ENCODE measurements at places on chromosomes 5 and 9.

- DNase-seq = no peak
Observed at GRCh38 chr9:27377811-27378456, 81.0 kb upstream of the EQTN start.

- no peak for DNase-seq
Observed at GRCh38 chr5:175842951-175843793, 28.2 kb upstream of the CPLX2 start.

DNA sequence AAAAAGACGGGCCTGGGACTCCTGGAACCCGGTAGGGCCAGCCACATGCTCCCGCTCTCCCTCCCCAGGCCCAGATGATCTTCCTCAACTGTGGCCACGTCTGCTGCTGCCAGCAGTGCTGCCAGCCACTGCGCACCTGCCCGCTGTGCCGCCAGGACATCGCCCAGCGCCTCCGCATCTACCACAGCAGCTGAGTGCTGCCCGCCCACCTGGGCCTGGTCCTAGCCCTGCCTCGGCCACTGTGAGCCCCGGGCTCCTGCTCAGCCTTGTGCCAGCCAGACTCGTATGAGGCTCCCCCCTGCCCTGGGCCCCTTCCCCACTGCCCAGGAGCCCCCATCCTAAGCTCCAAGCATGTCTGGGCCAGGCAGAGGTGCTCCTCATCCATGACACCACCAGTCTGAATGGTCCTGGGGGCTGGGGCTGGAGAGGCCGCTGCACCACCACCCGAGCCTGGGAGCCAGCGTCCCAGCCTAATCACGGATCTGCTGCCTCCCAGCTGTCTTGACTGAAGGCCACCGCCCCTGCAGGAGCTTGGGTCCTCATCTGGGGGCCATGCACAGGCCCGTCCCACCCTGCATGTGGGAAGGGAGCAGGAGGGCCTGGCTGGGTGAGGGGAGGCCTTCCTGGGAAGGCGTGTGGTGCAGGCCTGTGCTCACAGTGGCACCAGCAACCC is 51.5 kb downstream of the LRSAM1 start:
- DNase-seq = no peak

- DNase-seq = no peak
Observed at GRCh38 chr5:172151661-172152210, 36.3 kb downstream of the STK10 start.

DNA sequence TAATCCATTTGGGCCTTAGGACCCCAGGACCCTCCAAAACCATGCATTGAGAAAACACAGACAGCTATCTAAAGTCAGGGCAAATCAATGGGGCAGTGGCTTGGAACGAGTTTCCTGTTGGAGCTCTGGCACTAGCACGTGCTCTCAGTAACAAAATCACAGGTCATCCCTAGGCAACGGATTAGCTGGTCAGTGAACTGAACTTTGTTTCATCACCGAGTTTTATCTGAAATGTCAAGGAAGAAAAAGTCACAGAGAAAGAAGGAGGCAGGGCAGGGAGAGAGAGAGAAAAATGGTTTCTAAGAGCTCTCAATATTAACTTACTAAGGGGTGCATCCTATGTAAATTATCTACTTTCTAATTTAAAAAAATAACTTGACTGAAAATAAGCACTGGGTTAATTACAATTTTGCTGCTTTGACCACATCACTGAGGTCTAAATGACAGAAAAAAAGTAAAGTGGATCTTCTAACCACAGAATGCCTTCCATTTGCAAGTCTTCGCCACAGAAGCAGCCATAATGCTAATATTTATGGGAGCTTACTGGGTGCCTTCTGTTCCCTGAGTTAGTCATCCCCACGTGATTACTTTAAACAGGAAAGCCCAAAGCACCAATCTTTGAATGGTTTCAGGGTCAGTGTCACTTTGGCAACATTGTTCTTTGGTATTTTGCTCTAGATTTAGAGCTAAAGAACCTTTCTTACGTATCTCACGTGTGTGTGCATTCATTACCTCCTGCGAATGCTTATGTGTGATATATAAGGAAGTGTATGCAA is 503.9 kb downstream of the RASEF start:
- DNase-seq = no peak

DNA sequence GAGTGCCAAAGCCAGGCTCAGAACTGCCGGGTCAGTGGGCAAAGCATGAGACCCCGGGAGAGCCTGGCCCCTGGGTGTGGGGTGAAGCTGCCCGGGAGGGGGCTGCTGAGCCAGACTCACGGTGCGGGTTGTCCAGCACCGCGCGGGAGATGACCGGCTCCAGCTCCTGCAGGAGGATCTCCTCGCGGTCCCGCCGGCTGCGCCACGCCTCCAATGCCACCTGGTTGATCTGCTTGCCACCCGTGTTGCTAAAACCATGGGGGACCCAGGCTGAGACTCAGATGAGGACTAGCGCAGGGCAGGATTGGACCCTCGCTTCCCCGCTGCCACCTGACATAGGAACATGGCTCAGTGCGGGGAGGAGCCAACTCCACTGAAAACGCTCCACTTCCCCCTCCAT is 2.6 kb downstream of the TOR2A start:
- DNase-seq = no peak

DNA sequence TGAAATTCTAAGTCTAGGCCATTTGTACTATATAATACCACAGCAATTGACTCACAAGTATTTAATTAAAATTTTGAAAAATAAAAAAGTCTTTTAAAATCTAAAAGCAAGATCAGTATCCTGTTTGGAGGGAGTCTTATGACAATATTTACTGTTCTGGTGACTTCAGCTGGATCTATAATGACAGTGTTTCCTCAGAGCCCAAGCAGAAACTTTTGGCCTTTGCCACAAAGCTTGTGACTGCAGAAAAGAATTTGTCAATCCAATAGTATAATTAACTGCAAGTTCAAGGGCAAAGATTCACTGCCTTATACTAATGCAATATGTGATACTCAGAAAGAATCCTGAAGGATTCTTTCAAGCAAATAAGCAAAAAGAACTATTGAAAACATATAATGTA is 49.6 kb upstream of the RAPGEF6 start:
- DNase-seq = no peak

DNA sequence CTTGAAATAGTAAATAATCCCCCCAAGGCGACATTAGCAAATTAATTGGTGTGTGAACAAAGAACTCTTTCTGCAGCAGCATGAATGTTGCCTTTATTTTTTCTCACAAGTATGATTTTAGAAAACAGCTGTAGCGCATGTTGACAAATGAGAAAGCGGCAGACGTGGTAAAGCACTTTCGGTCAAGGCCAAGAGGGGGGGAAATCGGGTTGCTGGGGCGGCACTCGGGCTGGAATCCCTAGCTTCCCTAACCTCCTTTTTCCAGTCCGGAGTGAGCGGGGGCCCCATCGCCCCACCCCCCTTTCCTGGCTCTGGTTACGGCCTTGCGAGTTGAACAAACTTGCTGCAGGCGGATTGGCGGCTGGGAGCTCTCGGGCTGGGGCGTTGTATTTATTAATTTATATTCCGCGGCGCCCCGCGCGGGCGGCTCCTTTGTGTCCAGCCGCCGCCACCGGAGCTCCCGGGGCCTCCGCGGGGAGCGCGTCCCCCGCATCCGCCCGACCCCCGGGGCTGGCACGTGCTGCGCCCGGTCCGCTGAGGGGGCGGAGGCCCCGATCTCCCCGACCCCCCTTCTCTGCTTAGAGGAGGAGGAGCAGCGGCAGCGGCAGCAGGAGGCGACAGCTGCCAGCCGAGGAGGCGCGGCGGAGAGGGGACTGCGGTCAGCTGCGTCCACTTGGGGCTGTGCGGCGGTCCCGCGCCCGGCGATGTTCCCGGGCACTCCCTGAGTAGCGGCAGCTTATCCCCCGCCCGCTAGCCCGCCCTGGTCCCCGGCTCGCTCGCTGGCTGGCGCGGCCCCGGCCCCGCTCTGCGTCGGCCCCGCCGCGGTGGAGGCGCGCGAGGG is at the start of gene RHOBTB3:
Gene RHOBTB3 (plus strand): TSS at position 607 of the 841 bp plus-strand sequence. CDS start 347 bp downstream, outside the sequence.
- DNase-seq = no peak

DNA sequence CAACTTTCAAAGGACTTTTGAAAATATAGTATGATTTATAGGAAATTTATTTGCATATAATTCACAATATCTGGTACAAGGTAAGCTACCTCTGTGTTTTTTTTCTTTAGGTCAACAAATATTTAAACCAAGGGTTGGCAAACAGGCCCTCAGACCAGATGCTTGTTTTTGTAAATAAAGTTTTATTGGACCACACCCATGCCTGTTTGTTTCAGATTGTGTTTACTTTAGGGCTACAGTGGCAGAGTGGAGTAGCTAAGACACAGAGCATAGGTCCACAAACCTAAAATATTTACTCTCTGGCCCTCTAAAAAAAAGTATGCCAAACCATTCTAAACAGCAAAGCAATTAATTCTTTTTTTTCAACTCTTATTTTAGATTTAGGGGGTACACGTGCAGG is 119.7 kb upstream of the CCDC152 start:
- no peak for DNase-seq
